ENCODE measurements at places on chromosomes 7 and 10.

GRCh38 chr10:102923601-102924000 is 5.5 kb downstream of the CNNM2 start:
- no peak for DNase-seq

DNA sequence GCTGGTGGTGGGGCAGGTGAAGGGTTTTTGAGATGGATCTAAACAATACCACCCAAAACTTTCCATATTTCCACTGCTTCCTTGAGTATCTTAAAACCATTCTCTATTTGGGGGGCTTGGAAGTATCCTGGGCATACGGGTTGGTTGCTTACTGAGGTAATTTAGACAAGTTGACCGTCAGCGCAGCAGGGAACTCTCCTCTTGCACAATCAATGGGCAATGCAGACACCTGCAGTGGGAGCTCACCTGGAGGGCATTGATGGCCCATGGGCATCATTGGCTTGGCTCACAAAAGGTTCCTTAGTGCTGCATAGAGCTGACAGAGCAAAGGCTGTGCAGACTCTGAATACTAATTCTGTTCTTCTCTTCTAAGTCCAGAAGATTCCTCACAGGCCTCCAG is 101.5 kb downstream of the EPDR1 start:
- DNase-seq = no peak

DNA sequence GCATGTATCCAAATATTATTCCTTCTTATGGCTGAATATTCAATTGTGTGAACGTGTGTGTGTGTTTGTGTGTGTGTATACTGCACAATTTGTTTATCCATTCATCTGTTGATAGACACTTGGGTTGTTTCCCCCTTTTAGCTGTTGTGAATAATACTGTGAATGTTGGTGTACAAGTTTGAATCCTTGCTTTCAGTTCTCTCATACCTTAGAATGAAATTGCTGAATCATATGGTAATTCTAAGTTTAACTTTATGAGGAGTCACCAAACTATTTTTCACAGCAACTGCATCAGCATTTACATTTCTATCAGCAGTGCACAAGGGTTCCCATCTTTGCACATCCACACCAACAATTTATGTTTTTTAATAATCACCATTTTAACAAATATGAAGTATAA is 86.9 kb upstream of the GATAD1 start:
- DNase-seq = no peak

- peak; percentile 79 for DNase-seq
Observed at GRCh38 chr10:70052462-70053217, at the start of gene MACROH2A2. TSS of gene MACROH2A2 (plus strand) at chr10:70052846. CDS start at chr10:70075659, 22,813 bp downstream.

DNA sequence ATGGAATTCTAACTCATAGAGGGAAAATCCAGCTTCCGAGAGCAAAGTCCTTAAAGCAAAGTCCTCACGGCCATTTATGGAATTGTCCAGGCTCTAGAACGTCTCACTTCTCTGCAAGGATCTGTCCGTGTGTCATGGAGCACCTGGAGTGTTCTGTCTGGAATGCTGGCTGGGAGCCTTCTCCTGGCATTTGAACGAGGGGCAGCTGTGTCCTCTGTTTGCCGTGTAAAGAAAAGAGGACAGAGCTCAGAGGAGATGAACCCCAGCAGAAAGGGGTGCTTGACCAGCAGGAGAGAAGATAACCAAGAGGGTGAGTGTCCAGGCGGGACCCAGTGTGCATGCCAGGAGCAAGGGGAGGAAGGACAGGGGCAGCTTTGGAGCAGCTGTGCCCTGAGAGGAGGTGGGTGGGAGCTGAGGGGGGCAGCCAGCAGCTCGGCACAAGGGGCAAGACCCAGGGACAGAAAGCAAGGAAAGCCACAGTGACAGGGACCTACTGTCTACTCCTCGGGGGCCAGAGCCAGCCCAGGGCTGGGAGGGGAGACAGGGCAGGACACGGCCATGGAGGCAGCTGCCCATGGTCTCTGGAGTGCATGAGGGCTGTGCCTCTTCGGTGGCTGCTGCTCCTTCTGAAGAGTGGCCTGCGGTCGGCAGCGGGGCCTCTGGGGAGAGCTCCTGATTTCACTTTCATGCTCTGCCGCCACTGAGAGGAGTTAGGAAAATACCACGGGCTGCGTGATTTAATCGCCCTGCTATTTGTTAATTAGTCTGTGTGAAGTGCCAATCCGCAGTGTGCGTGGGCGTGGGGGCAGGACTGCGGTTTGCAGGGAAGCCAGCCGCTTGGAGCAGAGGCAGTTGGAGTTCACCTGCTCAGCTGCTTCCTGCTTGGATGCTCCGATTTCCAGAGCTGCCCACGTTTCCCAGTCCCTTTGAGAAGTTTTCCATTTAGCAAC is 149.3 kb upstream of the SHH start:
- DNase-seq = peak; percentile 92
